ENCODE measurements at places on chromosomes 16 and 17.

DNA sequence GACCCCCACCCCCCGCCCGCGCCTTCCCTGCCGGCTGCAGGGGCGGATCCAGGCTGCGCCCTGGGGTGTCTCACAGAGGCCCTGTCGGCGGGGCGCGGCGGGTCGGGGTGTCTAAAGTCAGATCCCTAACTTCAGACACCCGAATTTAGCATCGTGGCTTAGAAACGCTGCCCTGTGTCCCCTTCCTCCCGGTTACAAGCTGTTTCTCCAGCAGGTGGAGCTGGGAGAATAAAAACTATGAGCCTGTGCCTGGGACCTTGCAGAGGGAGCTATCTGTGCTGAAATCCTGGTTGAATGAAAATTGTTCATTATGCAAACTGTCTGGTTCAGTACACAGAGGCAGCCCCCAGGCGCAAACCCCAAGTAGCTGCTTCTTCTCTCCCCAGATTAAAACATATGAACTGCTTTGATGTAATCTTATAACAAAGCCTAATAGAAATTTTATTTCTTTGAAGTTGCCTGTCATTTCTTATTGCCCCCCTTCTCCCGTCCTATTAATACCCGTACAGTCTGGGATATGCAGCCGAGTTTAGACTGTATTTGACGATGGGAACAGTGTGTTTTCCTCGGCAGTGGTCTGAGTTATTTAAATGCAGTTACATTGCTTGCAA, 79.0 kb downstream of the RPA1 start:
- peak; percentile 88 for DNase-seq

GRCh38 chr16:78743556-78743955, 644.1 kb downstream of the WWOX start:
- DNase-seq: no peak

- peak; percentile 42 for DNase-seq
Observed at GRCh38 chr17:57092171-57092570, 7.1 kb downstream of the AKAP1 start.

DNA sequence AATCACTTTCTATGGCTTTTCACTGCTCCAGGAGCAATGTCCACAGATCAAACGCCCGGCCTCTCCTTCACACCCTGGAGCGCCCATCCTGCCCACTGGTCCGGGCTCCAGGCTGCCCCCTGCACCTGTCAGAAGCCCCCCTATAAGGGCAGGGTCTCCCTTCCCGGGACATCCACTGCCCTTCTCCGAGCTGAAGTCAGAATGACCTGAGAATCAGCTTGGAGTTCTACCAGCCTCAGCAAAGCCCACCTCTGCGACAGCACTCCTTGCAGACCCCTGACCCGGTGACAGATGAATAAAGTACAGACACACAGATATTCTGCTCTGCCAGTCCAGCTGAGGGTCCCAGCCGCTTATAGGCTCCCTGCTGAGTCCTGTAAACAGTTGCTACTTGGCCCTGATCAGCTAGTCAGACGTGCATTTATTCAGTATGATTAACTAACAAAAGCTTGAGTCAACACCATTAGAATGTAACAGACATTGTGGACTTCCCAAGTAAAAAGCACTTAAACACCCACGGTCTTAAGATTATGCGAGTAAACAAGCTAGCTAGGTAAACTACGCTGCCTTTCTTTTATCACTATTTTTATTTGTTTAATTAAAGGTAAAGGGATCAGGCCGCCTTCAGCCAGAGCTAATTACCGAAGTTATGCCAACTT, 4.8 kb downstream of the SLC7A5 start:
- DNase-seq: no peak

GRCh38 chr17:44673893-44674292, 15.7 kb downstream of the CCDC43 start:
- DNase-seq: no peak

DNA sequence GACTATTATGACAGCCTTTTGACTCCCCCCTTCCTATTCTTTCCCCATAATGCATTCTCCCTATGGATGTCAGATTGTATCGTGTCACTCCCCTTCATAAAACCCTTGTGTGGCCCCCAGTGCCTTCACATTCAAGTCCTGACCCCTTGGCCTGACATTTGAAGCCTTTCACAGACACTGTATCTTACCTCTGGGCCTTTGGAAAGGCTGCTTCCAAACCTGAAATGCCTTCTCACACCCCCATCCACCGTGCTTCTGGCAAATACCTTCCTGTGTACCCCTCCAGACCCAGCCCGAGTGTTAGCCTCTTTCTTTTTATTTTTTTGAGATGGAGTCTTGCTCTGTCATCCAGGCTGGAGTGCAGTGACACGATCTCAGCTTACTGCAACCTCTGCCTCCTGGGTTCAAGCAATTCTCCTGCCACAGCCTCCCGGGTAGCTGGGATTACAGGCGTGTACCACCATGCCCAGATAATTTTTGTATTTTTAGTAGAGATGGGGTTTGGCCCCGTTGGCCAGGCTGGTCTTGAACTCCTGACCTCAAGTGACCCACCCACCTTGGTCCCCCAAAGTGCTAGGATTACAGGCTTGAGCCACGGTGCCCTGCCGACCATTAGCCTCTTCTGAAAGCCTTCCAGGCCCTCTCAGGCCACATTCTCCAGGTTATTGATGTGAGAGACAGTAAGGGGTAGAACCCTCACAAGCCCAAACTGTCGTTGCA, 2.1 kb downstream of the ARMC5 start:
- no peak for DNase-seq

DNA sequence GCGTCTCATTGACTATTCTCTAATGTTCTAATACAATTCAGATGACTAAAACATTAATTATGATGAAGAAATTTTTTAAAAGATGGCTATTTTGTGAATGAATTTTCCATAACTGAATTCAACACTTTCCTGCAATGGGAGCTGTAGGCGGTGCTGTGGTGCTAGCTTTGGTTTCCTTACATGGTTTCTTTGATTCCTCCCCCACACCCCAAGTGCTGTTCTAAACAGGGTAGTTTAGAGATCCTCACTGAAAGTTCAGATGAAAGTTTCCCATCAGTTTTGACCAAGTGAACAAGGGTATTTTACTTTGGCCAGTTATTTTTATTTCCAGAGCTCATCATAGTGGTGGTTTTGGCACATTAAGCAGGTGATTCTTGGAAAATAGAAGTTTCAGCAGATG, 26.0 kb upstream of the MRC2 start:
- peak; percentile 38 for DNase-seq

- no peak for DNase-seq
Observed at GRCh38 chr16:88049561-88050545, 98.6 kb downstream of the BANP start.
